ENCODE measurements at places on chromosomes 6 and 20.
A peak's percentile ranks its signal among the peaks of the same experiment; 100 is the strongest.

- no peak for DNase-seq
Measured at GRCh38 chr6:149229096-149229495, 88.4 kb upstream of the TAB2 start.

GRCh38 chr6:118586746-118587485 is 38.8 kb downstream of the PLN start:
- DNase-seq: no peak

DNA sequence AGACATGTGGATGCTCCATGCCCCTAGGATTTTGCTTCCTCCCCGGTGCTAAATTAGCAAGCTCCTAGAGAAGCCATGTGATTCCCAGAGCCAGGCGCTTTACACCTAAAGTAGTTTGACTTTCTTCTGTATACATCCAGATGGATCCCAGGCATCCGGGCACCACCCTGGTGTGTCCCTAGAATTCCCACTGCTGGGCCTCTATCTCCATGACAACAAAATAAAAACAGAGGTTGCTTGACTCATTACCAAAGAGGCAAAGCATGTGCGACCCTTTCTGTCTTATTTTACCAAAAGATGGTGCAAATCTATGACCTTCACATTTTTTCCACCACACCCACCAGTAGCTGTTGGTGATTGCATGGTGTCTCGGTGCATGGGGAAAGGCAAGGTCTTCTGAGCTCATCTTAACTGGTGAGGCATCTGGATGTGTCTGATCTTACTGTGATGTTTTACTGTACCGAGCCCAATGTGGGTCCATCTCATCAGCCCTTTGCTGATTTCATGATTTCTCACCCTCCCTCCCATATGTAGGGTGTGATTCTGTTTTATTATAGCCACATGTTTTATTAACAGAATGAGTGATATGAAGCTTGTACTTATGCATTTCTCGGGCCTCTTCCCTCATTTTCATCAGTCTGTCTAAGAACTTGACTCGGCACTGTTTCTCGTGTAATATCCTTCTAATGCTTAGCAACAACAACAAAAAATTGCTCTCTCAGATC is 27.4 kb upstream of the VAPB start:
- no peak for DNase-seq

GRCh38 chr20:15654208-15654649 is 919.0 kb downstream of the KIF16B start:
- DNase-seq: no peak

DNA sequence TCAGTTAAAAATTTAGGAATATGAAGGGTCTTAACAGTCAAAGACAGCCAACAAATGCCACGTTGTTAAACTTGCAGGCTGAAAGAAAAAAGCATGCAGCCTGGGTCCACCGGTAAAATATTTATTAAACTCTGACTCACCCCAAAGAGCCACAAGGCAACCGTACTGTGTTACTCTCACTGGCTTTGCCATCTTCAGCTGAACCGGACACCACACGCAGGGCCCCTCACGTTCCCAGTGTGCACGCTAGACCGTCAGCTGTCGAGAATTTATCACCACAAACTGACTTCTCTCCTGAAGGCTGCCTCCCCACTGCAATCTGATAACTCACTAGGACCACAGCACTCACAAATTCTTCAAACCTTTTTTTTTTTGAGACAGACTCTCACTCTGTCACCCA is 30.7 kb downstream of the HUS1B start:
- DNase-seq: no peak

DNA sequence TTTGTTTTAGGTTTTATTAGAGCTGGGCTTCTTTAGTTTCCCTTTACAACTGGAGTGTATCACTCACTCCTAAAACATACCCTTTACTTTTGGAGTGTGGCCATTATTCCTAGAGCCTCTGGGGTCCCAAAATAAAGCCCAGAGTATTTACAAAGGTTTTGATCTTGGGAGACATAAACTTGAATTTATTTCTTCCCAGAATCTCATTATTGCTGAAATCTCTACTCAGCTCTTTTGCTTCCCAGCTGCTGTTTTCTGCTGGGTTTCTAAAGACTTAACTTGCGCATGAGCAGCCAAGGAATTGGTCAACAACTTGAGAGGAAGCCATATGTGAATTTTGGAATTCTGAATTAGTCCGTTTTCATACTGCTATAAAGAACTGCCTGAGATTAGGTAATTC is 94.5 kb upstream of the NRSN1 start:
- no peak for DNase-seq

DNA sequence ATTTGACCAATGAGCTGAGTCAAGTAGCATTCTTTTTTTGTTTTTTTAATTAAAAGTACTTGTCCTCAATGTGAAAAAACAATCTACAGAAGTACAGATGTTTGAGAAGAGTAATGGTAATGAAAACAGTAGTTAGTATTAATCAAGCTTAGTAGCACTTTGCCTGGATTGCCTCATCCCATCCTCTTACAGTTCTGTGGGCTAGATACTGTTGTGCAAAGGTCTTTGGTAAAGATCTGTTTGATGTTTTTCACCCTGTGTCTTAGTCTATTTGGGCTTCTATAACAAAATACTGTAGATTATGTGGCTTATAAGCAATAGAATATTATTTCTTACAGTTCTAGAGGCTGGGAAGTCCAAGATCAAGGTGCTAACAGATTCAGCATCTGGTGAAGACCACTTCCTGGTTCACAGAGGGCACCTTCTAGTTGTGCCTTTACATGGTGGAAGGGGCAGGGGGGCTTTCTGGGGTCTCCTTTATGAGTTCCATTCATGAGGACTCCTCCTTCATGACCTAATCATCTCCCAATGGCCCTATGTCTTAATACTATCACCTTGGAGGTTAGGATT is 84.3 kb downstream of the SHLD1 start:
- DNase-seq: peak; percentile 19

DNA sequence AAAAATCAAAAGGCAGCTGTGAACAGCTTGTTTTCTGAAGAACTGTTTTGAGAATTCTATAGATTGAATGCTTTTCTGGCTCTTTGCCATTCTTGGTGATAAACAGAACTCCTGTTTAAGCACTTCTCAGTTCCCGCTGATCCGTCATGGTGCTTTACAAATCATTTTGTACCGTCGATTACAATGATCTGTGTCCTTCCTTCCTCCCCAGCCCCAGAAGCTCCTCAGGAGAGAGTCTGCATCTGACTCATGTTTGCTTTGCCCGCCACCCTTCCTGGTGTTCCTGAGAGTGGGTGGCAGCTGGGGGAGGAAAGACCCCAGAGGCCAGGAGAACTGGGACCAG is 538.6 kb upstream of the MARCKS start:
- DNase-seq: no peak

DNA sequence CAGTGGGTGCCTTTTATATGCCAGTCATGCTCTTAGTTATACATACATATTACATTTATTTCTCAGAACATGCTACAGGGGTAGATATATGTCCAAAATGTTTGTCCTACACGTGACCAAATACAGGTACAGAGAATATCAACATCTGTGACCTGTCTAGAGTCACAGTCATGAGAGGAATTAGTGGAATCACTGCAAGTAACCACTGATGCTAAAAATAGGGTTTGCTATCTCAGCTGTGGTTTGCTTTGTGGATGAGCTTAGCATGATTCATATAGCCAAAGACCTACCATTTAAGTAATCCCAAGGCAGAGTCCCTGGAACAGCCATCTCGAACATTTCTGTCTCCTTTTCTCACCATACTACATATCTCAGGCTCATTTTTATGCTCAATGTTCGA is 32.3 kb downstream of the GSTA3 start:
- DNase-seq: no peak

GRCh38 chr6:169907419-169908115 is 156.1 kb downstream of the ERMARD start:
- DNase-seq: no peak

GRCh38 chr6:127392301-127392700 is 48.9 kb upstream of the ECHDC1 start:
- DNase-seq: no peak

DNA sequence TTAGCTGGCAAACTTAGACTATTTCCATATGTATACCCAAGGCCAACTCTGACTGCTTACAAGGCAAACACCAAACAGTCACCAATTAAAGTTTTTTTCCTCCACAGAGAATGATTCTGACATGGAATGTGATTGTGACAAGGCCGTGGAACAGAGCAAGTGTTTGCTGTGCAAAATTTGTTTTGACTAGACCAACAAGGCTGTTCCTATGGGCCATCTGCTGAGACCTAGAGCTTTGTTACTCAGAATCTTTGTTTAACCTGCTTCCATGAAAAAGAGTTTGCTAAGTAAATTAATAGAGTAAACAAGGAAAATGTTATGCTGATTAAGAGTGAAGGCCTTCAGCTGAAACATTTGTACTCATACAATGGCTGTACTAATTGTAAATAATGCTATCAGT is 51.6 kb upstream of the IMPG1 start:
- no peak for DNase-seq

- no peak for DNase-seq
Measured at GRCh38 chr6:70838907-70839285, 118.0 kb downstream of the B3GAT2 start.

DNA sequence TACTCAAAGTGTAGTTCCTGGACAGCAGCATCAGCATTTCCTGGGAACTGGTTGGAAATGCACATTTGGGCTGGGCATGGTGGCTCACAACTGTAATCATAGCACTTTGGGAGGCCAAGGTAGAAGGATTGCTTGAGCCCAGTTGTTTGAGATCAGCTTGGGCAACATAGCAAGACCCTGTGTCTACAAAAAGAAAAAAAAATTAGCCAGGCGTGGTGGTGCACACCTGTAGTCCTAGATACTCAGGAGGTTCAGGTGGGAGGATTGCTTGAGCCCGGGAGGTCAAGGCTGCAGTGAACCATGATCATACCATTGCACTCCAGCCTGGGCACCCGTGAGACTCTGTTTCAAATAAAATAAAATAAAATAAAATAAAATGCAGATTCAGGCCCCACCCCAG is 156.2 kb downstream of the CDC5L start:
- DNase-seq: no peak

GRCh38 chr20:39775110-39775509 is 813.0 kb downstream of the DHX35 start:
- no peak for DNase-seq

GRCh38 chr6:111441678-111442243 is 41.3 kb downstream of the REV3L start:
- peak; percentile 9 for DNase-seq

DNA sequence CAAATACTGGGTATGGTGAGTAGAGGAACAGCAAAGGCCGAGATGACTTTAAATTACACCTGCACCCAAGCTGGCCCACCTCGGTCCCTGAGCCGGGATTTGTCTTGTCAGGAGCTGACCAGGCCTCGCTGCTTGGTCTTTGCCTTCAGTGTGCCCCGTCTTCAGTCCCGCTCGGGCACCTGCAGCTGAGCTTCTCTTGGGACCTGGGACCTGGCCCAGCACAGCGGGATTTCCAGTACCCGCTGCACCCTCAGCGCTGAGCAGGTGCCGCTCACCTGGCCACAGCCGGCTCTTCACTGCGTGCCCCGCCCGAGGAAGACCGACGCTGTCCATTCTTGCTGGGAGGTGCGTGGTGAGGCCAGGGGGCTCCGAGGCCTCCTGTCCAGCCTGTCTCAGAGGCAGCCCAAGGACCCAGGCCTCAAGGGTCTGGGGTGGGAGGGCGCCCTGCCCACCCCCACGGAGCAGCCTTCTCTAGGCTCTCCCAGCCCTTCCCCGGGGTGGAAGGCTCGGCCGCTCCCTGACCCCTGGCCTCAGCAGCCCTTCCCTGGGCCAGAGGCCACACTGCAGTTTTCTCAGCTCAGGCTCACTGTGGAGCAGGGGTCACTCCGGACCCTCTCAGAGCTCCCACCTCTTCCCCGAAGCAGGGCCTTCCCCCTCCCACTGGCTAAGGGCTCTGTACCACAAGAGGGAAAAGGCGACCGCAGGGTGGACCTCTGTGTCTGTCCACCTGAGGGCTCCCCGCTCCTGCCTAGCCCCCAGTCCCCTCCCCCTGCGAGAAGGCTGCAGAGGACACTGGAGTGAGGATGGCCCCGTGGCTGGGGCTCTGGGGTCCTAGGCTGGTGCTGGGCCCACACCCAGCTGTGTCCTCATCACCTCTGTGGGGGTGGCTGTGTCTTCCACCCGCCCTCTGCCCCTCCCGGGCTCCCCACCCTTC is 119.3 kb downstream of the RNASET2 start:
- DNase-seq: no peak

DNA sequence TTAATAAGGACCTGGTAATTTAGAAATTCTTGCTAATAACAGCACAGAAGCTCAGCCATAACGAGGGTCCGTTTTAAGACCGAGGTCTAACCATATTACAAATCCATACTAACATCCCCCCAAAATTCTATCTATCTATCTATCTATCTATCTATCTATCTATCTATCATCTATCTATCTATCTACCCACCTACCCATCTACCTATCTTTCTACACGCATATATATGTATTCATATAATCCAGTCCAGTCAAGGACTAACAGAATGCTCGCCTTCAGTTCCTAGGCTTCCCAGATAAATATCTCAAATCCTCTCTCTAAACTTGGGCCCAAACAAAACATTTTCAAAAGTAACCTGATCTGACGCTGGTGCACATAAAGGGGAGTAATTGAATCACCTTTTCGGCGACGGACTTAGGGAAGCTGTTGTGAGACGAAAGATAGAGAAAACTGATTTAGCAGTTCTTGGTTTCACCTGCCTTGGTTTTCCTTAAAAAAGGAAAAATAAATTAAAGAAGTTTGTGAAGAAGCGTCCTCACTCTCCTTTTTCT is 14.5 kb downstream of the HMGN4 start:
- DNase-seq: no peak

DNA sequence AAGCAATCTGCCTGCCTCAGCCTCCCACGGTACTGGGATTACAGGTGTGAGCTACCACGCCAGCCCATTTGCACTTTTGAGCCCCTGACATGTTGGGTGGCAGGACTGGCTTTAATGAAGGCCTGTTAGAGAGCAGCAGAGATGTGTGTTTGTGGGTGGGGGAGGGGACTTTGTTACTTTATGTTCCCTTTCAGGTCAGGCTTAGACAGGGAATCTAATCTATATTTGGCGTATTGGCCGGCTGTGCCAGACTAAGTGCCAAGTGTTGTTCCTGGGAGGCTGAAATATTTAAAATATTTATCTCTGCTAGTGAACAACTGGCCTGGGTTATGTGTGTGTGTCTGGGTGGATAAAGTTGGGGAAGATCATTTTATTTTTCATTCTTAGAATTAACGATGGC is 6.1 kb downstream of the GMPR start:
- no peak for DNase-seq

DNA sequence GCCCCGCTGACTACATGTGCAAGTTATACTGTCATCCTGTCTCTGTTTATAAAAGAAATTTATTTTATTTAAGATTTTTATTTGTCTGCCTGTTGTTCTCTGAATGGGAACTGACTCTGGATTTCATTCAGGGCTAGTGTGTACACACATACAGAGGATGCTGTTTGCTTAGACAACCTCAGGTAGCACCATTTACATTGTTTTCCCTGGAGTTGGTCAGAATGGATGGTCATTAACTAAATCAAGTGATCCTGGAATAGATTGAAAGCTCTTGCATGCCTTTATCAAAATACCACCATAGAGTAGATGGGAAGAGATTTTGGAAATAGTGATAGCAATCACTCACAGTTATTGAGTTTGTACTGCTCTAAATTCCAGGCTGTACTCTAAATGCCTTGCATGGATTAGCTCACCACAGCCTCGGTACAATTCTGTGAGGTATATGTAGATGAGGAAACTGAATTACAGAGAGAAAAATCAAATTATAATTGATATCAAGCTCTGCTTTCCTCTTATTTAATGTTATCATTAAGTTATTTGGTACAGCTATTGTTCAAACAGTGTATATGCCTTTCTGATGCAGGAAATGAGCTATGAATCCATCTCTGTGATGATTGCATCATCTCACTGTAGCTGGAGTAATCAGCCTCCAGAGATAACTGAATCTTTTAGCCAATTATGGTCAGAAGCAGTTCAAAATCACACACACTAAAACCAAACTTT is 51.9 kb downstream of the RNF217 start:
- no peak for DNase-seq

GRCh38 chr6:72650081-72650745 is 28.3 kb downstream of the KCNQ5 start:
- DNase-seq: no peak
